ENCODE measurements at places on chromosomes 3 and 15. TPM values are rescaled to one million over a fixed set of nuclear protein-coding genes. Genes with fewer than 3 reads are reported as not detected.

Gene CYP8B1
- not detected for total RNA-seq

Gene TERC
- 16.0 TPM for total RNA-seq

Gene P2RY14
- total RNA-seq: 0.12 TPM

Gene FAM219B
- total RNA-seq: 63.0 TPM

Gene ASB14
- total RNA-seq: not detected

Gene CA12
- total RNA-seq: not detected

Gene SCN11A
- total RNA-seq: 0.05 TPM

Gene KIF23
- 68.8 TPM for total RNA-seq

Gene KATNBL1
- 51.6 TPM for total RNA-seq

Gene OCA2
- total RNA-seq: not detected

Gene GHSR
- not detected for total RNA-seq

Gene DNAH12
- total RNA-seq: 0.05 TPM

Gene MASP1
- not detected for total RNA-seq

Gene ONECUT1
- not detected for total RNA-seq

Gene GRM2
- not detected for total RNA-seq

Gene A4GNT
- not detected for total RNA-seq

Gene WNT7A
- 0.07 TPM for total RNA-seq

Gene GRK7
- not detected for total RNA-seq

Gene SLC28A1
- total RNA-seq: not detected

GRCh38 chr15:42046597-42046996 is 25.8 kb upstream of the PLA2G4E start:
- H3K4me1 ChIP-seq: no peaks in the 10 kb centered on the region
- H3K27ac ChIP-seq: no peak overlapping the region
- no peak for DNase-seq

GRCh38 chr3:120202363-120202762 is 82.7 kb downstream of the GPR156 start:
- H3K27me3 ChIP-seq: no peaks in the 10 kb centered on the region
- no peak for DNase-seq
- no peak overlapping the region for H3K27ac ChIP-seq
- no peaks in the 10 kb centered on the region for H3K4me1 ChIP-seq

DNA sequence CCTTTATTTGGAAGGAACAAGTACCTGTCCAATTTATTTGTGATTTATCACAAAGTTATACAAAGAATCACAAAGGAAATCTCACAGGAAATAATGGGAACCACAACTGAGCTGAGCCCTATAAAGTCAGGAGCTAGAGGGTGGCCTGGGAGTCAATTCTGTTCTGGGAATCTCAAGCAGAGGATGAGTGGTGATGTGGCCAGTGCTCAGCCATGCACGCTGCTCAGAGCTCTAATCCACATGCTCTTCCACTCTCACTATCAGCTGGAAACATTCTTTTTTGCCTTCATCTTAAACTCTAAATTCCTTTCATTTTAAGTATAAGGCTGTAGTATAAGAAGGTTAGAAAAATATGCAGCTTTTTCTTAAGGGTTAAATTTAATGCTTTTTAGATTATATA is 36.6 kb downstream of the UACA start:
- H3K36me3 ChIP-seq: no peaks in the 10 kb centered on the region
- DNase-seq: no peak
- H3K27me3 ChIP-seq: peaks cover 5% of the 10 kb centered on the region
- no peaks in the 10 kb centered on the region for H3K4me1 ChIP-seq
- H3K27ac ChIP-seq: no peak overlapping the region

DNA sequence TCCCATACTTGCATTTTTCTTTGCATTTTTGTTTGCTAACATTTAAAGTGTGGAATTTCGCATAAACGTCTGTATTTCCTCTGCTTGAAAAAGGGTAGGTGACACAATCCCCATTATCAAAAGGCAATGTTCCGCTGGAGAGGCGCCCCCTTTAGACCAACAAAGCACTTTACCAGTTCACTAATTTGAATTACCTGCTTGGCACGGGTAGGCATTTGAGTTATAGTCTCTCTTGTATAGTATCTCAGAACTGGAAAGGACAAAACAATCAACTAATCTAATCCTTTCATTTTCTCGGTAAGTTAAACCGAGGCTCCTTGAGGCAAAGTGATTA is 775 bp upstream of the CCDC39 start:
- H3K4me3 ChIP-seq: peak overlapping the region; percentile 83
- peaks cover 33% of the 10 kb centered on the region for H3K27me3 ChIP-seq
- H3K27ac ChIP-seq: no peak overlapping the region
- peaks cover 1% of the 10 kb centered on the region for H3K36me3 ChIP-seq
- DNase-seq: peak; percentile 64
- peaks cover 11% of the 10 kb centered on the region for H3K4me1 ChIP-seq

DNA sequence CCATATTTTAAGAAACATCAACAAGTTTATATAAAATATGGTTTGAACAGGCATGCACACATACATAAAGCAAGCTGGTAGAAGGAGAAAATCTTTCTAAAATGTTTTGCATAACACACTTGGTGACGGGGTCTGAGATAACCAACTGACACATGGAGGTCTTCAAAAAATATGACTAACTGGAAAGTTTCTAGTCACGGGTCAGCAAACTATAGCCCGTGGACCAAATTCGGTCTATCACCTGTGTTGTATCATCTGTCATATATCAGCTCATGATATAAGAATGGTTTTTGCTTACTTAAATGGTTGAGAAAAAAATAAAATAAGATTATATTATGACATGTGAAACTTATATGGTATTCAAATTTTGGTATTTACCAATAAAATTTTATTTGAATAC is 465.1 kb downstream of the FOXP1 start:
- no peaks in the 10 kb centered on the region for H3K27me3 ChIP-seq
- H3K4me1 ChIP-seq: peaks cover 88% of the 10 kb centered on the region
- peak overlapping the region; percentile 89 for H3K27ac ChIP-seq
- H3K4me3 ChIP-seq: no peak overlapping the region

DNA sequence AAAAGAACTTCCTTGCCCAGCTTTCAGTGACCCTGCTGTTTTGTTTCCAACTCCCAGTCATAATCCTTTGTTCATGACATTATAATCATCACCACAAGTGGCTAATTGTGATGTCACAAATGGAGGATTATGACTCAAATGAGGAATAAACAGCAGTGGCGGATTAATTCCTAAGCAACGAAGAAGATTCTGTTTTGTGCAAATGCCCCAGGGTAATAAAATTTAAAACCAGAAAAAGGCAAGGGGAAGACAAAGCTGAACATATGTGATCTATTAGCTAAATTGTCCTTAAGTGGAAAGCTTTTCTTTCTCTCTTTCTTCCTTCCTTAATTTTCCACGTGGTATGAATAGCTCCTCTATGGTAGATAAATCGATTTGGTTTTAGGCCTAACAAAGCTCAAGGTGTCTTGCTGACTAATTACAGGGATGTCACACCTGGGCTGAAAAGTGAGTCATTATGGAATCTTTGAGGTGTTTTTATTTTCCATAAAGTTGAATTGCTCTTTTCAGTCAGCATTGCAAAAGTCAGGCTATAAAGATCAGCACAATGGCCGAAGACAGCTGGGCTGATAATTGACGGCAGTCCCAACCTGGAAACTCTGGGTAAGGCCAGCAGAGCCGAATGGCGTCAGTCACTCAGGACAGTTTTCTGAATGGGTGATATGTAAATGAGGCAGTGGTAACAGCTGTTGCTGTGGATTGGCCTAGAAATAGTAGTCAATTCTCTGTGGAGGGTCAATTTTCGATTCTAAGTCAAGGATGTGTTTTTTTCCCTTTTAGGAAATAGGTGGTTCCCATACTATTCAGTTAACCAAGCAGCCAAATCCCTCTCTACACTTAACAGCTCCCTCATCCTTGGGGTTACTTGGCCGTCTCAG is 121.5 kb downstream of the PTPRG start:
- H3K36me3 ChIP-seq: no peaks in the 10 kb centered on the region
- no peaks in the 10 kb centered on the region for H3K4me1 ChIP-seq
- no peak overlapping the region for H3K27ac ChIP-seq
- no peak overlapping the region for H3K4me3 ChIP-seq

- H3K36me3 ChIP-seq: no peaks in the 10 kb centered on the region
- H3K4me1 ChIP-seq: peaks cover 7% of the 10 kb centered on the region
- no peak overlapping the region for H3K4me3 ChIP-seq
Observed at GRCh38 chr3:50515565-50516439, 12.4 kb upstream of the CACNA2D2 start.

DNA sequence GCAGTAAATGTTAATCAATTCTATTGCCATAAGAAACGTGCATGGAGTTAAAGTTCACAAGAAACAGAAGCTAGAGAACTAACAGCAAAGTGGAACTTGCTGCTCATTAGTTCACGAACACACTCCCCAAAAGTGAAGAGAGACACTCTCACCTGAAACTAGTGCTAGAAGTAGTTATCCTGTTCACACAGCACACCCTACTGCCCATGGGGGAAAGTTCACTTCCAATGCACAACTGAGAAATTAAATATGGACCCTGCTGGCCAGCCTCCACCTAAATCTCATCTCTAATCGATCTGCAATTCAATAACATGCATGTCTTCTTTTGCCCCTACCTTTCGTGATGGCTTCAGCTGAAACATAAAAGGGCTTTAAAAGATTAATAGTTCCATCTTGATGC is 39.4 kb upstream of the FRMD4B start:
- H3K36me3 ChIP-seq: no peaks in the 10 kb centered on the region
- H3K27ac ChIP-seq: no peak overlapping the region
- no peaks in the 10 kb centered on the region for H3K27me3 ChIP-seq
- DNase-seq: peak; percentile 57
- H3K4me3 ChIP-seq: no peak overlapping the region

GRCh38 chr3:53134631-53135232 is 4.5 kb upstream of the RFT1 start:
- DNase-seq: peak; percentile 75
- H3K36me3 ChIP-seq: no peaks in the 10 kb centered on the region
- H3K4me1 ChIP-seq: peaks cover 9% of the 10 kb centered on the region
- no peaks in the 10 kb centered on the region for H3K27me3 ChIP-seq
- no peak overlapping the region for H3K4me3 ChIP-seq

DNA sequence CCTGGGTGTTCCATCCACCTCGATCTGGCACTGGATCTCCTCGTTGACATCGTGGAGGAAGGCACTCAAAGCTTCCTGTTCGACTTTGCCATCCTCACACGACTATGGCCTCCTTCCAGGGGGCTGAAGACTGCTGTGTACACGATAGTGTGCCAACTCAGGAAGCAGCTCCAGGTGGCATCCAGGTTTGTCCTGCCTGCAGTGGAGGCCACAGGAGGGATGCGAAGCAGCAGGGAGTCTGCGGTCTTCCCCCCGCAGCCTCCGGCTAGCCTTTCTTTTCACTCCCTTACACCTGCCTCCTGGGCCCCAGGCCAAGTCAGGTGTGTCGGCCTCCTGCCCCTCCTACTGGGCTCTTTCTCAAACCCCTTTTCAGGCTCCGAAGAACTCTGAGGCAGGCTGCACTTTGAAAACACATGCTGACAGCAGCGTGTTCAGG is 32.2 kb downstream of the SYNM start:
- DNase-seq: no peak
- H3K4me1 ChIP-seq: no peaks in the 10 kb centered on the region
- no peak overlapping the region for H3K4me3 ChIP-seq
- no peaks in the 10 kb centered on the region for H3K36me3 ChIP-seq

- no peak overlapping the region for H3K27ac ChIP-seq
- no peaks in the 10 kb centered on the region for H3K27me3 ChIP-seq
- peaks cover 9% of the 10 kb centered on the region for H3K36me3 ChIP-seq
- DNase-seq: no peak
Observed at GRCh38 chr3:68974711-68975110, 38.8 kb downstream of the EOGT start.

DNA sequence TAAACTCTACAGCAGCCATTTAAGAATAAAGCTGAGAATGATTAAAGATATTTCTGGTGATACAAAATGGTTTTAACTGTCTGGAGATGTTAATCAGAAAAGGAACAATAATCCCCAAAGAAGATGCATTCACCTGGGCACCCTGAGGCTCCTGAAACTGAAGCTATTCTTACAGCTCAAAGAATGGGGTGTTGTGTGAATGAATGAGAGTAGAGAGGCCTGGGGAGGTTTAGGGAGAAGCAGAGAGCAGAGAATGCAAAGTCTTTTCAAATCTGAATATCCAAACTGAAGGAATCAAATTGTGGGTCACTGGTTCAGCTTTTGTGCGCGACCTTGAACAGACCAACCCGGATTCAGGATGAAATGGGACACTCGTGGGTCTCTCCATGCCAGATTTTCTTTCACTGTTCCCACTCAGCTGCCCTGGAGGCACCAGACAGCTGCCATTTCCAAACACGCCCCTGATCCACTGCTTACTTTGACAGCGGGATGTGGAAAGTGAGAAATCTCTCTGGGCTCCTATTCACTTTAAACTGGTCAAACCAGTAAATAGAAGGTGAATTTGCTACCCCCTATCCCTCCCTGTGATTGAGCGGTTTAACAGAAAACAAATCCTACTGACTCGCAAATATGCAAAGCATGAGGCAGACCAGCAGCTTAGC is 485.5 kb upstream of the THBS1 start:
- no peak overlapping the region for H3K4me3 ChIP-seq
- H3K27me3 ChIP-seq: peaks cover 3% of the 10 kb centered on the region

GRCh38 chr3:11287404-11287803 is 15.2 kb downstream of the ATG7 start:
- no peak overlapping the region for H3K27ac ChIP-seq
- no peak overlapping the region for H3K4me3 ChIP-seq
- peaks cover 34% of the 10 kb centered on the region for H3K36me3 ChIP-seq
- no peak for DNase-seq
- no peaks in the 10 kb centered on the region for H3K27me3 ChIP-seq

- DNase-seq: no peak
- no peaks in the 10 kb centered on the region for H3K27me3 ChIP-seq
- no peaks in the 10 kb centered on the region for H3K36me3 ChIP-seq
- no peak overlapping the region for H3K27ac ChIP-seq
- no peaks in the 10 kb centered on the region for H3K4me1 ChIP-seq
Observed at GRCh38 chr3:165897137-165897536, 59.9 kb upstream of the BCHE start.

- H3K4me3 ChIP-seq: no peak overlapping the region
- H3K27me3 ChIP-seq: no peaks in the 10 kb centered on the region
- no peak for DNase-seq
- H3K27ac ChIP-seq: no peak overlapping the region
- no peaks in the 10 kb centered on the region for H3K36me3 ChIP-seq
Observed at GRCh38 chr3:160796813-160797164, 40.8 kb downstream of the PPM1L start.

DNA sequence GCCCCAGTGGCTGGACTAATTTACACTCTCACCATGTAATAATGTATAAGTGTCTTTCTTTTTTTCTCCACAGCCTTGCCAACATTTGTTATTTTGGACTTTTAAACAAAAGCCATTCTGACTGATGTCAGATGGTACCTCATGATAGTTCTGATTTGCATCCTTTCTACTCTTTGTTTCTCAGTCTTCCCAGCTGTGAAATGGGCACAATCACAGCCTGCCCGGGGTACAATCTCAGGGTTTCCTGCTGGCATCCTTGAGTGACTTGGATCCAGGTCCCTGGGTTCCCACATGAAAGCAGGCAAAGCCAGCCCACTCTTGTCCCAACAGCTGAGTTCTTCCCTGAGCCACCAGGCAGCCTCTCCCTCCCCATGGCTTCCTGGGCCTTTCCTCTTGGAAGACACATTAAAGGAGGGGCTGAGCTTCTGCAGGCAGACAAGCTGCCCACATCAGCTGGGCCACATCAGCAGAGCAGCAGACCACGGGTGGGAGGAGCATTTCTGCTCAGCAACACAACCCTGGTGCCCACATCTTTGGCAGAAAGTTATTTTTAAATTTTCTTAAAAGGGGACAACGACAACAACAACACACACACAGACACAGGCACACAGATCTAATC is 82.0 kb downstream of the MYLK start:
- no peaks in the 10 kb centered on the region for H3K36me3 ChIP-seq
- no peaks in the 10 kb centered on the region for H3K27me3 ChIP-seq
- no peak overlapping the region for H3K4me3 ChIP-seq
- DNase-seq: no peak

GRCh38 chr3:153658136-153658535 is 463.1 kb upstream of the ARHGEF26 start:
- peaks cover 1% of the 10 kb centered on the region for H3K36me3 ChIP-seq
- H3K4me1 ChIP-seq: no peaks in the 10 kb centered on the region
- no peak overlapping the region for H3K27ac ChIP-seq
